ENCODE measurements at places on chromosomes 7 and 10. TPM values are rescaled to one million over a fixed set of nuclear protein-coding genes. Genes with fewer than 3 reads are reported as not detected.

Gene EGFR
- total RNA-seq = not detected

DNA sequence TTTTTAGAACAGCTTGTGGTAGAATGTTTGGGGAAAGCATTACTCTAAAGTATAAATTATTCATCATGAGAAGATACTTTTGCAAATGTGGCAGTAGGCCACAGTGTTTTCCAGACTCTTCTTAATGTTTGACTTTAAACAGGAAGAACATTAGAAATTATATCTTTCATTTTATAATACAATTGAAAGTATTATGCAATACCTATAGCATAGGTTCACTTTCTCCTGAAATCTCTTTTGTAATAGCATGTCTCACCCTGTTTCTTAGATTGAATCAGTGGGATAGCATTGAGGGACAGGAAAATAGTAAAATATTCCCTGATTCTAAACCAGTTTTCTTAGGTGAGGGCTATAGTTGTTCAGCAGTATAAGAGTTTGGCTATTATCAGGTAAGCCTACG is 23.1 kb downstream of the ANKIB1 start:
- DNase-seq = no peak

DNA sequence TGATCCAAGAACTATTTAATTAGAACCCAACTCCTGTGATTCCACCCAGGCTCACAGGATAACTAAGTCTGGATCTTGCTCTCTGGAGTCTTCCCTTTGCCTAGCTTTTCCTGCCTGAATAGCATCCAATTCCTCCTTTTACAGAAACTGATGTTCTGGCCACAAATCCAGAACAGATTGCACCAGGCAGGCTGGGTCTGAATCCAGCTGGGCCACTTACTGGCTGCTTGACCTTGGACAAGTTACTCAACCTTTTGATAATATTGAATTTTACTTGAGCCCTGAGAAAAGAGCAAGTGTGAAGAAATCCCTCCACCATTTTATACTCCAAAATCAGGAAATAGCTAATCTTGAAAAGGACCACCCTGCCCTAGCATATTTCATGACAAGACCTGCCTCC is 55.5 kb upstream of the SLC35G1 start:
- DNase-seq = no peak

- DNase-seq = peak; percentile 8
Measured at GRCh38 chr7:95199779-95200558, 124.4 kb downstream of the PON1 start.

Gene CAV2
- not detected for total RNA-seq

GRCh38 chr10:31340343-31340742 is 21.3 kb downstream of the ZEB1 start:
- DNase-seq = peak; percentile 49

DNA sequence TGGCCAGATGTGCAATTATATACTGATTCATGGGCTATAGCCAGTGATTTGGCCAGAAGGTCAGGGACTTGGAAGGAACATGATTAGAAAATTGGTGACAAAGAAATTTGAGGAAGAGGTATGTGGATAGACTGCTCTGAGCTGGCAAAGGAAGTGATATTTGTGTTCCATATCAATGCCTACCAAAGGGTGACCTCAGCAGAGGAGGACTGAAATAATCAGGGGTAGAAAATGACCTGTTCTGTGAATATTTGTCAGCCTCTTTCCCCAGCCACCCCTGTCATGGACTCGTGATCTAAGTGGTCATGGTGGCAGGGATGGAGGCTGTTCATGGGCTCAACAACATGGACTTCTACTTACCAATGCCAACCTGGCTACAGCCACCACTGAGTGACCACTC is 47.0 kb downstream of the PTPRE start:
- no peak for DNase-seq

Gene CLIP2
- total RNA-seq = 1.6 TPM

GRCh38 chr10:49598986-49599385 is 11.1 kb upstream of the SLC18A3 start:
- no peak for DNase-seq

DNA sequence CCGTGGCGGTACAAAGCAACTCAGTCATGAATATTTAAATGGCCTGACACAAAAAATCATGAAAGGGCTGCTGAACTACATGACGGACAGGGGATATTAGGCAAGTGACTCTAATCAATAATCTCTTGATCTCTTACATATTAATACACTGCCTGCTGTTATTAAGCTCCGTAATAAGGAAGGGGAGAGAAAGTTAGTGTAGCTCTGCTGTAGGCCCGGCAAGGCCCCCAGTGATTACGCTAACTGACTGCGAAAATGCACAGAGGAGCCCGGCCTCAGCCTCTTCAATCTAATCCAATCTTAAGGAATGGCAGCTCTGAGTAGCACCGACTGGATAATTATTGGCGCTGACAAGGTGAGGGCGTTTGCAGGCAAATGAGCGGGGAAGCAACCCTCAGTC is 583.5 kb upstream of the MKI67 start:
- no peak for DNase-seq

GRCh38 chr7:45459476-45459875 is 114.7 kb upstream of the ADCY1 start:
- DNase-seq = no peak

Gene COMTD1
- 34.8 TPM for total RNA-seq

GRCh38 chr7:158563911-158564662 is 23.5 kb downstream of the PTPRN2 start:
- no peak for DNase-seq

DNA sequence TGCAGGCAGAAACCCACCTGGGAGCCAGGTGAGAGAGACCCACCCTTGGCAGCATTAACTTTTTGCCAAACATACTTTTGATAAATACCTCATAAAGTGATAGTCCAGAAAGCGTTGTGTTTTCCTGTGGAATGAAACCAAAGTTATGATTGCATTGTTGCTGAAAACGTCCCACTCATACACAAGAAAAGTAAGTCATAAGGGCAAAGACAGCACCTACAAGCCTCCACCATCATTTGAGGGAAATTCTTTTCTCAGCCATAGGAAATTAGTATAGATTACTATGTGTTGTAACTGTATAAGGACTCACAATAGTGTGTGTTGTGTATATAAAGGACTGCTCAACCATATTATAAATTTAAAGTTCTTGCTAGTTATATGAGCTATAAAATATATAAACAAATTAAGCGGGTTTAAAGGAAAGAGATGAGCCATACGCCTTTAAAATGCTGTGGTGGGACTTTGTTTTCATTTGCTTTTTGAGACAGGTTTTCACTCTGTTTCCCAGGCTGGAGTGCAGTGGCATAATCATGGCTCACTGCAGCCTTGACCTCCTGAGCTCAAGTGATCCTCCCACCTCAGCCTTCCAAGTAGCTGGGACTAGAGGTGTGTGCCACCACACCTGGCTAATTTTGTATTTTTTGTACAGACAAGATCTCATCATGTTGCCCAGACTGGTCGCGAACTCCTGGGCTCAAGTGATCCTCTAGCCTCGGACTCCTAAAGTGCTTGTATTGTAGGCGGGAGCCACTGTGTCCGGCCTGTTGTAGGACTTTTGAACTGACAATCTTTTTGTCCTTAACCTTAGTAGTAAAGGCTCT is 160.8 kb downstream of the PKD1L1 start:
- DNase-seq = no peak

DNA sequence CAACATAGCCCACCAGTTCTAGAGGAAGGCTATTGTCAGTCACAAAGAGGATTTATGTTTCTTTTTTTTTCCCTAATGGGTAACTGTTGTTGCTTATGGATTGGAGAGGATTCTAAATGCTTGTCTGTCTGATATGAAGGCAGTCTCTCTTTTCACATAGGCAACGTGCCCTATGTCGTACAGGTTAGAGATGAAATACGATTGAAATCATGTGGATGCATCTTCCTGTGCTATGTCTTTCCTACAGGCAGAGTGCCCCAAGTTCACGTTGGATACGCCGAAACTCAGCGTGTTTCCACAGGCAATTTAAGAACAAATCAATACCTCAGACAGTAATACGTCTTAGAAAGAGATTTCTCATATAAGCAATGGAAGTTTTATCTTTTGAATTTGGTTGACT is 93.8 kb downstream of the CELF2 start:
- no peak for DNase-seq

- no peak for DNase-seq
Measured at GRCh38 chr10:78700413-78700812, 368.4 kb upstream of the ZMIZ1 start.

Gene PIP
- total RNA-seq = not detected

DNA sequence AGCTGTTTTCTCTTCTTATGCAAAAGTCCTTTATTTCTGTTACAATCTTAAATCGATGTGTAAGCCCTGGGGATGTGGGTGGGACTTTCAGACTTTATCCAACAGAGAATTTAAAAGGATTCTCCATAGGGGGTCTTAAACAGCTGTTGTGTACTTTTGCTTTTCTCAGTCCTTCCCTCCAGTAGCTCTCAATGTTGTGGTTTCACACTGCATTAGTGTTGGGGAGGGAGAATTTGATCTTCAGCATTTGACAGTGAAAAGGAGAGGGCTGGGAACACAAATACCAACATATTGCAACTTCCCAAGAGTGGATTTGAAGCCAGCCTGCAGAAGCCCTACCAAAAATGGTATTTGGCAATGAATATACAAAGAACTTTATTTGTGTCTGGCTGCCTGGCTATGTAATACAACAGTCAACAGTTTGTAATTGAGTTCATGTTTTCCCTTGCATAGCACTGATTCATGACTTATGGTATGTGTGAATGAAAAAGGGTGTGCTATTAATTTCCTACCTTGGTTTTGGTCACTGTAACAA is 80.1 kb upstream of the CAPZA2 start:
- DNase-seq = no peak

DNA sequence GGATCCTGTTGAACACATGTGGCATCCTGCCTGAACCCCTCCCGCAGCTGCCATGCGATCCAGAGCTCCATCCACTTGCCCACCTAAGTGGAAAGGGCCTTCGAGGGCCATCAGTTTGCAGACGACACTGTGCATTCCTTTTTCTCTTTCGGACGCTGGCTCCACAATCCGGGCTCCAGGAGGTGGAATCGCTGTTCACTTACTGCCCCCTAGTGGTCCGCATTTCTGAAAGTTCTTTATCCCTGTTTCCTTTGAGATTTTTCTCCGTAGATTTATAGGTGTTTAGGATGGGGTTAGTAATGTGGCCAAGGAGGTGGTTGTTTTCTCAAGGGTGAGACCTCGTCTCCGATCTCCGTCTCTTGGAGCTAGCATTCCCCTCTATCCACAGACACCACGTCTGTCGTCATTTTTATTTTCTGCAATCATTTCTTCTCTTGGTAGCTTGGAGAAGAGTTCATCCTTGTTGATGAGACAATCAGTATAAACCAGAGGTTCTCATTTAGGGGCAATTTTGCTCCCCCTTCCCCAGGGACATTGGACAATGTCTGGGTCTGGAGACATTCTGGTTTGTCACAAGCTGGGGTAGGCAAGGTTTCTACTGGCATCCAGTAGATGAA is 204.6 kb downstream of the ARHGAP21 start:
- DNase-seq = peak; percentile 62

- DNase-seq = no peak
Measured at GRCh38 chr10:21754410-21755011, 220.5 kb downstream of the MLLT10 start.

DNA sequence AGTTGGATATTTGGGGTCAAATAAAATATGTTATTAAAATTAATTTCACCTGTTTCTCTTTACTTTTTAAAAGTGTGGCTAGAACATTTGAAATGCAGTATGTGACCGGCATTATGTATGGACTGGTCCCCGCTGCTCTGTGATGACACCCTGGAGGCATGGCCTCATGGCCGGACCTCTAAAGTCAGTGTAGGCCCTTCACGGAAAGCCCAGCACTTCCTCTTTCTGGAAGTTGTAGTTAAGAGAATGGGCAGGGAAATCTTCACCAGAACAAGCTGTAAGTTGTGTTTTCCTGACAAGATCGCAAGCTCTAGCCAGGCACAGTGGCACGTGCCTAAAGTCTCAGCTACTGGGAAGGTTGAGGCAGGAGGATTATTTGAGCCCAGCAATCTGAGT is 38.3 kb upstream of the SRGN start:
- no peak for DNase-seq

- peak; percentile 62 for DNase-seq
Measured at GRCh38 chr10:6299234-6299633, 96.5 kb downstream of the PFKFB3 start.

Gene TSPAN15
- 0.72 TPM for total RNA-seq

GRCh38 chr7:70071766-70072165 is 473.5 kb downstream of the AUTS2 start:
- DNase-seq = no peak

- no peak for DNase-seq
Measured at GRCh38 chr10:129966889-129967578, 3.0 kb upstream of the EBF3 start.

Gene FAM221A
- 10.0 TPM for total RNA-seq

DNA sequence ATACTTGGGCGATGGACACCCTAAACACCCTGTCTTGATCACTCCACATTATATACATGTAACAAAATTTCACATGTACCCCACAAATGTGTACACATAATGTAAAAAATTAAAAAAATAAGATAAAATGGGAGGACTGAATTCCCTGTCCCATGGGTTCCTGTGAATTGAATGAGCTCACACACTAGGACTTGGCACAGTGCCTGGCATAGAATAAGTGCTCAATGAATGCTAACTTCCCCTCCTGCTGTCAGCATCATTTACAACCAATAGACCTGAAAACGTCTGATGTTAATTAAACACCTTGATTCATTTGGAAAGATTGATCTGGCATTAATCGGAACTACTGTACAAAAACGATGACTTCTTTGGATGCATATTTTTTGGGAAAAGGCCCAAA is 117.3 kb upstream of the ZNF438 start:
- no peak for DNase-seq

GRCh38 chr7:75804004-75804403 is 9.6 kb downstream of the CCL24 start:
- no peak for DNase-seq

GRCh38 chr7:149753375-149754233 is 19.8 kb downstream of the ZNF467 start:
- no peak for DNase-seq

GRCh38 chr10:53102424-53102823 is 329.8 kb upstream of the MBL2 start:
- DNase-seq = no peak

Gene GPR15LG
- total RNA-seq = not detected

Gene LLCFC1
- total RNA-seq = not detected

- no peak for DNase-seq
Measured at GRCh38 chr10:75954486-75954885, 523.1 kb downstream of the LRMDA start.

- DNase-seq = peak; percentile 68
Measured at GRCh38 chr7:150520145-150520544, 5.5 kb downstream of the GIMAP7 start.

Gene ACTR3C
- total RNA-seq = 3.1 TPM

All from activated naive CD4-positive, alpha-beta T cell treated with anti-CD3 and anti-CD28 coated beads for 36 hours (primary cell).